ENCODE measurements at places on chromosomes 2 and 18.

DNA sequence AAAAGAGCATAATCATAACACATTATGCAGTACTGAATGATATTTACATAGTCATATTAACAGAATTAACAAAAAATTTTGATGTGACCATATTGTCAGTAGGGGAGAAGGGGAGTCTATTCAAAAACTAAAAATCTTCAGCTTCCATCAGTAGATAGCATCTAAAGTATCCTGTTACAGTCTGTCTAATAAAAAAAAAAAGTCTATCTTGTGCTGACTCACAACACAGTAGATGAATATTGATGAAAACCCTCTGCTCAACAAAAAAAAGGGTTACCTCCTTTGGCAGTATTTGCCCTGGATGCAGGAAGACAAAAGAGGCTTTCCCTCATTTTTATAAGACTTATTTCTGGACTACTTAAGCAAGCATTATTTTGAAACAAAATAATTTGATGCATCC lies 27.3 kb downstream of the GRB14 start:
- no peak for DNase-seq

- no peak for DNase-seq
Observed at GRCh38 chr2:221205103-221205673, 366.9 kb downstream of the EPHA4 start.

- no peak for DNase-seq
Observed at GRCh38 chr2:104749856-104750460, 104.0 kb upstream of the POU3F3 start.

- no peak for DNase-seq
Observed at GRCh38 chr2:167142554-167142953, 254.3 kb downstream of the XIRP2 start.

DNA sequence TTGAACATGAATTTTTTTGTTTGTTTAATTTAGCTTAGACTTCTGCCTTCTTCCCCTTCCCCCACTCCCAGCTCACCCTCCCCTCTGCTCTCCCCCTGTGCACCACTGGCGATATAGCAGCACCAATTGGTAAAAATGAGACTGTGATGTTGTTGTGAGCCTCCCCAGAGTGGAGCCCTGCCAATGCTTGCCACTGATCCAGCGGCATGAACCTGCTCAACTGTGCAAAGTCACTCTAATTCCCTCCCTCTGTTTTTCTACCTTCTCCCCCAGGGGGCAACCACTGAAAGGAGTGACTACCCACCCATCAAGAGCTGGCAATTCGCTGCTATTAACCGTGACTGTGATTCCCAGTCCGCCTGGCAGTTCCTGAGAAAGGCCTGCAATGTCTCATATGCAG lies 30.2 kb downstream of the KLHL14 start:
- no peak for DNase-seq

All from ecto neural progenitor cell (in vitro differentiated cells).